ENCODE measurements at places on chromosomes 11 and 22.
A peak's percentile ranks its signal among the peaks of the same experiment; 100 is the strongest.

- DNase-seq = no peak
Observed at GRCh38 chr11:12234221-12234620, 123.8 kb downstream of the MICAL2 start.

GRCh38 chr11:134604886-134605285, 192.8 kb upstream of the B3GAT1 start:
- DNase-seq = no peak

- DNase-seq = no peak
Observed at GRCh38 chr11:17770048-17770652, 35.6 kb downstream of the KCNC1 start.

DNA sequence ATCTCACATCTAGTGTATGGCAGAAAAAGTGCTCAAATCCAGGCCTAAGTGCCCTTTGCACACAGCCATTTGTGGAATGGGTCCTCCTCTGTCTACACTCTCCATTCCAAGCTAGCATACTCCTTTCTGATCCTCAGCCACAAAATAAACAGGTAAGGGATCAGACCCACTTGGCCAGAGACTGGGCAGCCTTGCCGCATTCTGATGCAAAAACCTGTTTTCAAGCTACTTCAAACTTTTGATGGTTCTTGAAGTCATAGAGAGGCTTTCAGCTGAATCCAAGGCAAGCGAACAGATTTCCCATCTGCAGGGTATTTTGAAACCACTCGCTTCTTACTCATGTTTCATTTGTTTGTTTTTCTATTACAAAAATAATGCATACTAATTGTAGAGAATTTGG, 136.6 kb upstream of the NAV2 start:
- DNase-seq = no peak

DNA sequence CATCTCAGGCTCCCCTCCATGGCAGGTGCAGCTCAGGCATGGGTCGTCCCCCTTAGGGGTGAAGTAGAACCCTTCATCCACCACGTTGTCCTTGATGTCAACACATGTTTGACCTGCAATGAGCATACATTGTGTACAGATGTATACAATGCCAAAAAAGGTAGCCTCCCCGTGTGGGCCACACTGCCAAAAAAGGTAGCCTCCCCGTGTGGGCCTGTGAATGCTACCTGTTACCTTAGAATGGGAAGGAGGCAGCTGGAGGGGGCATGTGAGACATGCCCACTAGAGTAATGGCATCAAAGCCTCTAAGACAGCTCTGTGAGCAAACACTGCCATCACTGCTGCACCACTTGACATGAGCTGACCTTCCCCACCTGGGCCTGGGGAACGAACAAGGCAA, 73.7 kb downstream of the DGCR2 start:
- no peak for DNase-seq

DNA sequence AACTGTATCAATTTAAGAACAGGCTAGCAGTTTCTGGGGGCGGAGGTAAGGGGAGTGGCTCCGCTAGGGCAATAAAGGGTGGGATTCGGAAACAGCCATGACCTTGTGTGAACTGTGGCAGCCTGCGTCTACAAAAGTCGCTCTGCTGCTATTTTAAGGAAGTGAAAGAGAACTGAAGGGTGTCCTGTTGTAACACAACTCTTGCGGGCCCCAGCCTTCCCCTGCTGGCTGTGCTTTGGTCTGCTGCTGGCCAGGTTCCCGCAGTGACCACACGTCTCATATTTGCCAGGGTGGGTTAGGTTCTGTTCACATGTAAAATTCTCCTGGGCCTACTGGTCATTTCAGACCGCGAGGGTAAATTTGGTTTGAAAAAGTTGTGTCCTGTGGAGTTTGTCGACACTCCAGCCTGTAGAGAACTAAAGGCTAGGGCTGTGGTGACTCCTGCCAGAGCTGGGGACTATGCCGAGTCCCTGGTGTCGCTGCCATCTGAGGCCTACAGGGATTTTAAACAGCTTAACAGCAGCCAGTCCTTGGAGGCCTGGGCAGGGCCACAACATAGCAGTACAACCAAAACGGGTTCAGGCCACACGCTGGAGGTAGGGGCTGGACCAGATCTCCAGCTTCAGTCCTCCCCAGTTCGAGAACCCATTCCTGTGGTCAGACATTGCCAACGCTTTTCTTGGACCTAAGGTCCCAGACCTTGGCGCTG, 1.1 kb upstream of the PPFIBP2 start:
- peak; percentile 5 for DNase-seq

GRCh38 chr22:39958009-39958711, 2.0 kb upstream of the TMA7B start:
- no peak for DNase-seq

DNA sequence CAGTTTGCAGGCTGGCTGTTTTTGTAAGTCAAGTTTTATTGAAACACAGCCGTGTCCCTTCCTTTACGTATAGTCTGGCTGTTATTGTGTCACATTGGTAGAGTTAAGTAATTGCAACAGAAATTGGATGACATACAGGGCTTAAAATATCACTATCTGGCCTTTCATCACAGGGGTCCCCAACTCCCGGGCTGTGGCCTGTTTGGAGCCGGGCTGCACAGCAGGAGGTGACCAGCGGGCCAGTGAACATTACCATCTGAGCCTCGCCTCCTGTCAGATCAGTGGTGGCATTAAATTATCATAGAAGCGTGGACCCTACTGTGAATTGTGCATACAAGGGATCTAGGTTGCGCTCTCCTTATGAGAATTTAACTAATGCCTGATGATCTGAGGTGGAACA, 31.7 kb downstream of the EXT2 start:
- DNase-seq = no peak

GRCh38 chr11:132050577-132051165, 680.3 kb downstream of the NTM start:
- no peak for DNase-seq

DNA sequence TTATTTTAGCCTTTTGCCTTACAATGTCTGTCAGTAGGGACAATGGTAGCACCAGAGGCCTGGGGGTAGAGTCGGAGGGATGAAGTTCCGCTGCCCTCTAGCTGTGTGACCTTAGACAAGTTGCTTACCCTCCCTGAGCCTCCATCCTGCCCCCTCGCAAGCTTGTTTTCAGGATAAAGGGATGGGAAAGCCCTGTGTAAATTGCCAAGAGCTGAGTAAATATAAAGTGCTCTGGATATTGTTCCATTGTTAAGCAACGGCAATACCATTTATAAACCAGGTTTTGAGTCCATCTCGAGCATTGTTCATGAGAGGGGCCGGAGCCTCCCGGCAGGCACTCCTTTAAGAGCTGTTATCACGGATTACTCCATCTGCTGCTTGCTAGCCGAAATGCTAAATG, 72.9 kb downstream of the ZBTB16 start:
- DNase-seq = no peak

- DNase-seq = peak; percentile 19
Observed at GRCh38 chr11:111441443-111441842, 62.4 kb upstream of the POU2AF1 start.

- DNase-seq = peak; percentile 40
Observed at GRCh38 chr11:66543263-66544107, 2.4 kb downstream of the ZDHHC24 start.

DNA sequence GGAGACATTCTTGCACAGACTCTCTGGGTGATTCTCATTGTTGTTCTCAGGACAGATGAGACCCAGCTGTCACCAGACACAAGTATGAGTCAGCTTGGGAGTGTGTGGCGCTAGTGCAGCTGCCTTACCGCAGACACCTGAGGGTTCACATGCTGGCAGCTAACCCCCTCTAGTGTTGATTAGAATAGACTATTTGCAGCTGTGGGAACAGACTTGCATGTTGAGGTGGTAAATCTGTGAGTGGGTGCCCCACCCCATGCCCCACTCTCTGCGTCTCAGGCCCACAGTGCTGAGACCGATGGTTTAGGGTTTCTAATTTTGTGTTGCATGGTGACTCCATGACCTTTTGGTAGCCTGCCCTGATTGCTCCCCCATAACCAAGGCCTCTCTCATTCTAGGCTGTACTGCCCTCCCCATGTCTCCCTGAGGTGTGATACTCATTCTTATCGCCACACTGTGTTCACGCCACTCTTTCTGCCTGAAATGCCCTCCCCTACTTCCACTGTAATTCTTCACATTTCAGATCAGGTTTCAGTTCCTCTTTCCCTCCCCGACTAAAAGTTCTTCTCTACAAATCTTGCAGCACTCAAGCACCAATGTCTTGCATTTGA, 73.7 kb upstream of the KIRREL3 start:
- DNase-seq = peak; percentile 78

- DNase-seq = peak; percentile 24
Observed at GRCh38 chr11:92557879-92558278, 333.3 kb downstream of the FAT3 start.

DNA sequence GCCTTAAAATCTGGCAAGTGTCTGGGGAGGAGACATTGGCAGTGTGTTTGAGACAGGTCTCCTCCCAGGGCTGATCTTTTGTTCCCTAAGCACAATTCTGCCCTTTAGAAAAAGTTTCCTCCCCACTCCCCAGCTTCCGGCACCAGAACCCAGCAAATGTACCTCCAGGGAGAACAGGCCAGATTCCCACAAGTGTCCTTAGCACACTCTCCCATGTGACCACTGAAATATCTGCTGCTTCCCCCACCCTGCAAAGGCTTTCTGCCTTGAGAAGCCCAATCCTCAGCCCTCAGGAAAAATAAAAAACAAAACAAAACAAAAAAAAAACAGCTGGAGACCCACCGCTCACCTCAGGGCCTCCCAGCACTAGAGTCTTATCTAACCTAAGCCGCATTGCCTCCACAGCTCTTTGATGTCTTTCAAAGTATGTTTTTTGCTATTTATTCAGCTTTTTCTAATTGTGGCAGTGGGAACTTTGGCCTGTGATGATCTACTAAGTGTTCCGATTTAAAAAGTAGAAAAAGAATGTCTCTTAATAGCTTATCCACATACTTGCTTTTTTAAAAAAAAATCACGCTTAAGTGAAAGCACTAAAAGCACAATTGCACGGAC, 29.0 kb upstream of the FBLN1 start:
- DNase-seq = no peak

DNA sequence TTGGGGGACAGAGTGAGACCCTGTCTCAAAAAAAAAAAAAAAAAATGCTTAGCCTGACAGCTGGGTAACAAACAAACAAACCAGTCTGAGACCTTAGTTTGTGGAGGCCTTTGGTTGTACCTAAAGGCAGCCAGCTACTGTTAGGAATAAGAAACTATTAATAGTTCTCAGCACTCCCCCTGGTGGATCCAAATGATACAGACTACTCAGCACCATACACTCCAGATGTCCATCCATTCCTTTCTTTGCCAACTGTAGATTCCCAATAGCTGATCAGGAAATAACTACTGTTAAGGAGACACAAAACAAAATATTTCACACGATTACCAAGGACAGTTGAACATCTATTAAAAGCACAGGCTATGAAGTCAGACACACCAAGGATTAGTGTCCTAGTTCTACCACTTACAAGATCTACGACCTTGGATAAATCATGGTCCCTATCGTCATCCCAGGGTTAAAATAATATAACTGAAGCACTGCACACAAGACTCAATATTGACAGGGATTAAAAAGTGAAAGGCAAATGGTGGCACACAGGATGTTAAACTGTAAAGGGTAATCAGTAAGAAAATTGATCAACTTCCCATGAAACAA, 17.2 kb downstream of the CLDN25 start:
- DNase-seq = peak; percentile 48

- no peak for DNase-seq
Observed at GRCh38 chr11:76456571-76456970, 11.8 kb downstream of the EMSY start.

- DNase-seq = no peak
Observed at GRCh38 chr11:20937826-20938225, 268.4 kb downstream of the NELL1 start.

- peak; percentile 98 for DNase-seq
Observed at GRCh38 chr11:9765320-9766101, 101.6 kb downstream of the SWAP70 start.

DNA sequence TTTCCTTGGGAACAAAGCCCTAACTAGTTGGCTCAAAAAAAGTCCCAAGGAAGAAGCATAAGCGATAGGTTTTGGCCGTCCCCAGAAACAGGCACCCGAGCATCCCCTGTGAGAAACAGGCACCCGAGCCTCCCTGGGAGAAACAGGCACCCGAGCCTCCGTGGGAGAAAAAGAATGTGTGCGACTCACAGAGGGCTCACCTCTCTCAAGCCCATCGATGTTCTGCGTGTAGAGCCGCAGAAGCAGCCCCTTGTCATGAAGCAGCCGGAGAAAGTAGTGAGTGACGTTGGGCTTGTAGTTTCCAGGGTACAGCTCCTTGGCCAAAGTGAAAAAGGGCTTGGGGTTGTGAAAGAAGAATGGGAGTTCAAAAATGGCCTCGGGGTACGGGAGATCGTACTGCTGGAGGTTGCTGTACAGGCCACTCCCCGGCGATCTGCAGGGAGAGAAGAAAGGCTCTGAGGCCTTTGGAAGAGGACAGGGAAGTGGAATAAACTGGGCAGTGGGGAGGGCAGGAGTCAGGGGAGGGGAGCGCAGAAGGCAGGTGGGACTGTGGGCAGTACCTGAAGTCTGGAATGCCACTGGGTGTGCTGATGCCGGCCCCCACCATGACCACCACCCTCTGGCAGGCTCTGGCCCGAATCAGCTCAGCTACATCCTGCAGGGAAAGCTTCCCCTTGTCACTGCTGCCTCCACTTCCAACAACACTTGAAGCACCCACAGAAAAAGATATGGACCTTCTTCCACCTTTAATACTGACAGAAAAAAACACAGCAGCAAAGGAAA, 3.2 kb downstream of the SIRT3 start:
- DNase-seq = no peak

- DNase-seq = peak; percentile 69
Observed at GRCh38 chr11:91563176-91563575, 661.4 kb upstream of the FAT3 start.

DNA sequence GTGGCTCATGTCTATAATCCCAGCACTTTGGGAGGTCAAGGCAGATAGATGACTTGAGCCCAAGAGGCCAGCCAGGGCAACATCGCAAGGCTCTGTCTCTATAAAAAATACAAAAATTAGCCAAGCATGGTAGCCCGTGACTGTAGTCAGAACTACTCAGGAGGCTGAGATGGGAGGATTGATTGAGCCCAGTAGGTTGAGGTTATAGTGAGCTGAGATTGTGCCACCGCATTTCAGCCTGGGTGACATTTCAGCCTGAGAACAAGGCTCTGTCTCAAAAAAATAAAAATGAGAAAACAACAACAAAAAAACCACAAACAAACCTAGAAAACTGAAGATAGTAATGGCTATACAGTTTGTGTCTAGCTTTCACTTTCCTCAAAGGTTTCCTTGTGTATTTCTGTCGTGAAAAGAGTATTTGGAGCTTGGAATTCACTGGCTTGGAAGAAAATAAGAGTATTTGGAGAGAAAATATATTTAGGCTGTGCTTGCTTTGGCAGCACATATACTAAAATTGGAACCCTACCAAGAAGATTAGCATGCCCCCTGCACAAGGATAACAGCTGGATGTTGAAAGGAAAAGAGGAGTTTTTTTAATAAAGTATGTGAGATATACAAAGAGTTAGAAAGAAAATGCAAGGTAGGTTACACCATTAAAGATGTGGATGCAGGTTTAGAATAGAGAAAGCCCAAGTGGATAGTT, 3.9 kb upstream of the BIRC3 start:
- no peak for DNase-seq

GRCh38 chr11:8234910-8235309, 28.8 kb downstream of the LMO1 start:
- no peak for DNase-seq

Measured in fibroblast of skin of back (primary cell).